Small intestine (tissue), 16 donors: ENCODE measurements at places on chromosomes 5 and 9. TPM values are rescaled to one million over a fixed set of nuclear protein-coding genes. Genes with fewer than 3 reads are reported as not detected.

GRCh38 chr9:34331196-34331595, 1.8 kb downstream of the NUDT2 start:
- H3K4me1 ChIP-seq, result peaks cover 1% of the 10 kb centered on the region
- H3K36me3 ChIP-seq, result no peaks in the 10 kb centered on the region
- no peak overlapping the region for H3K27ac ChIP-seq
- no peak for DNase-seq

DNA sequence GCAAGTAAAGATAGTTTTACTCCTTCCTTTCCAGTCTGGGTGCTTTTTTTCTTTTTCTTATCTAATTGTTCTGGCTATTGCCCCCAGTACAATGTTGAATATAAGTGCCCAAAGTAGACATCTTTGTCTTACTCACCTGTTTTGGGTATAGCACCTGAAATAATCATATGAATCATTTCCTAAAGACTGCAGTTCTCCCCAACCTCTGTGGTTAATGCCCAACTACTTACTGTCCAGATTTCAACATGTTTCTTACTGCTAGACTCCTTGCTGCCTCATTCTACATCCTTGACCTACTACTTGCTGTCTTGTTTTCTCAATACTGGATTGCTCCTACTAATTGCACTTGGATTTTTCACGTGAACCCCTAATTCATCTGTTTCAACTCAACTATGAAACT, 8.8 kb upstream of the HSDL2 start:
- no peak overlapping the region for H3K4me3 ChIP-seq
- no peak overlapping the region for H3K27ac ChIP-seq
- H3K36me3 ChIP-seq, result peaks cover 7% of the 10 kb centered on the region
- no peak for DNase-seq
- H3K27me3 ChIP-seq, result no peaks in the 10 kb centered on the region

LEAP2 gene
- 3.7 TPM for polyA plus RNA-seq

DNA sequence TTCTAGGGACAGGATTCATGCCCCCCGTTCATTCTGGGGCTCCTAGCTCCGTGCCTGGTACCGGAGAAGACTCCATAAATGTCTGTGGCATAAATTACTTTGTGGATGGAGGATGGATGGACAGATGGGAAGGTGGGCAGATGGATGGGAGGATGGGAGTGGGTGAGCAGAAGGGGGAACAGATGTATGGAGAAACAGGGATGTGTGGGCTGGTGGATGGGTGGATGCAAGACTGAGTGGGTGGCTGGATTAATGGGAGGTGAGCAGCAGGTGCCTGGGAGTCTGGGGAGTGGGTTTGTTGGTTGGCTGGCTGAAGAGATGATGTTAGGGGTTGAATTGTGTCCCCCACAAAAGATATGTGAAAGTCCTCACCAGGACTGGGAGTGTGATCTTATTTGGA, 43.5 kb downstream of the SARDH start:
- no peak for DNase-seq
- H3K36me3 ChIP-seq, result no peaks in the 10 kb centered on the region
- H3K27me3 ChIP-seq, result no peaks in the 10 kb centered on the region
- H3K4me1 ChIP-seq, result no peaks in the 10 kb centered on the region
- no peak overlapping the region for H3K4me3 ChIP-seq
- H3K27ac ChIP-seq, result no peak overlapping the region

- no peak overlapping the region for H3K27ac ChIP-seq
- no peaks in the 10 kb centered on the region for H3K27me3 ChIP-seq
- peaks cover 20% of the 10 kb centered on the region for H3K36me3 ChIP-seq
- H3K4me1 ChIP-seq, result no peaks in the 10 kb centered on the region
These were observed 391.2 kb downstream of the RAB3C start for GRCh38 chr5:58974083-58974482.

DNA sequence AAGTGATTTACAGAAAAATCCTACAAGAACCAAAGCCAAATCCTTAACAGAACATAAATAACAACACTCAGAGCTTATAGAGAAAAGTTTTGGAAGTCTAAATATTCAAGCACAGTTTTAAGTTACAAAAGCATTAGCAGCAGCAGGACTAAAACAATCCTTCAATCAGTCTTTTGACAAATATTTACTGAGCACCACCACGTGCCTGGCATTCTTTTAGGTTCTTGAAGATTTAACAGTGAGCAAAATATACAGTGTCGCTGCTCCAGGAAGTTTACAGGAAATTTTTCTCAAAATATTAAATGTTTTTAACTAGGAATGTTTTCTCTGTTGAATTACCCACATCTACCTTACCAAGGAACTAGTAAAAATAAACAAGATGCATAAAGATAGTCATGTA, 11.4 kb downstream of the EPB41L4A start:
- H3K4me3 ChIP-seq, result no peak overlapping the region
- H3K27me3 ChIP-seq, result peaks cover 5% of the 10 kb centered on the region
- H3K4me1 ChIP-seq, result no peaks in the 10 kb centered on the region
- no peak for DNase-seq

DNA sequence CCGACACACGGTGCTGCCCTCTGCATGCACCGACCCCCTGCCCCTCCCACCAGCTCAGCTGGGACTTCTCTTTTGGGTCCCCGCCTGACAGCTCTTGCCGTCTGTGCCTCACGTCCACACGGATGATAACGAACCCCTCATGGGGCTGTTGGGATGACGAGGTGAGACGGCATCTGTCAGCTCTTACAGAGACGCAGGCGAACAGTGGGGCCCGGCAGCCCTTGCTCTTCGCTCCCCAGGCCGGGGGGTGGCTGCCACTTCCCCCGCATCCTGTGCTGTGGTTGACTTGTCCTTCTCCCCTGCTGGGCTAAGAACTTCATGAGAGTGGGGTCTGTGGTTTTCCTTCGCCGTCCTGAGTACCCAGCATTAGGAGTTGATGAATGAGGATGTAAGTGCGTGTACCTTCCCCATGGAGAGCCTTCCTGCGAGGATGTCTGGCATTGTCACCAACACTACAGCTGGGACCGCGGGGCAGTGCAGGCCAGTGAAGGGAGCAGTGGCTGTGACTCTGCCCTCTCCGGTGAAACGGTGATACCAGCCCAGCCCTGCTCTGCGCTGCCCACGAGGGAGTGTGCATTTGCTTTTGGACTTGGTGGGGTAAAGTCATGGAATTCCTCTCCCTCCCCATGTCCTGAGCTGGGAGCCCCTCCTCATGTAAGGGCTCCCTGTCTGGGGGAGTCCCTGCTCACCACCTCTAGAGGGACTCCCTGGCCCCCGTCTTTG, 23.2 kb downstream of the HK3 start:
- no peak for DNase-seq
- H3K4me1 ChIP-seq, result no peaks in the 10 kb centered on the region
- H3K4me3 ChIP-seq, result no peak overlapping the region
- no peaks in the 10 kb centered on the region for H3K36me3 ChIP-seq
- no peak overlapping the region for H3K27ac ChIP-seq

DNA sequence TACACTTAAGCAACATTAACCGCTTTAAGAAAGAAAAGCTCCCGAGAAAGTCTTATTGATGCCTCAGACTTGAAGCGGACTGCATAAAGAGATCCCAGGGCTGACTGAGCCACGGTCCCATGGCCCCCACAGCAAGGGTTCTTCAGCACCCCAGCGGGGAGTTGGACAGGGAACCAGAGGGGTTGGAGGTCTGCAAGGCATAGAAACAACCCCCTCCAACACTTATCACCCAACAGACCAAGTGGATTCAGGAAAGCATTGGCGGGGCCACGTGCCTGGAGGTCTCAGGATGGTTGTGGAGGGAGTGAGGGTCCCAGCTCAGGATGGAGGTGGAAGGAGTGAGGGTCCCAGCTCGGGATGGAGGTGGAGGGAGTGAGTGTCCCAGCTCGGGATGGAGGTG, 143.7 kb upstream of the IRX2 start:
- no peaks in the 10 kb centered on the region for H3K36me3 ChIP-seq
- no peaks in the 10 kb centered on the region for H3K4me1 ChIP-seq
- H3K4me3 ChIP-seq, result no peak overlapping the region
- no peak for DNase-seq
- no peak overlapping the region for H3K27ac ChIP-seq

FAM114A2 gene
- polyA plus RNA-seq, result 7.2 TPM

DNA sequence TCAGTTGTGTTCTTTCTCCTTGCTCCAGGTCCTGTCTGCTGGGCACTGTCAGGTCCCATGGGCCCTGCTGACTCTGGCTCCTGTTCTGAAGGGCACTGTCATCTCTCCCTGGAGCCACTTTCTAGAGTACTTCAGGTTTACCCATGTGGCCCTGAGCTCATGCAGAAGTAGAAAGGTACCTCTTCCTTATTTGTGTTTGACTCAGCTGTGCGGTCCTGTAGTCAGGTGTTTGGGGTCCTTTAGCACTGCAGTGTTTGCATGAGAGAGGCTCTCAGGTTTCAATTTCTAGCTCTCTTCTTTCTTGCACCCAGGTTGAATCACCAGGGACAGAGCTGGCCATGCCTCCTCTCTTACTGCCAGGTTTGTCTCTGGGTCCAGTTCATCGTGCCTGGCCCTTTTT, 71.5 kb downstream of the HSPA4 start:
- no peaks in the 10 kb centered on the region for H3K4me1 ChIP-seq
- H3K36me3 ChIP-seq, result no peaks in the 10 kb centered on the region
- no peak for DNase-seq
- H3K27ac ChIP-seq, result no peak overlapping the region
- no peak overlapping the region for H3K4me3 ChIP-seq

DNA sequence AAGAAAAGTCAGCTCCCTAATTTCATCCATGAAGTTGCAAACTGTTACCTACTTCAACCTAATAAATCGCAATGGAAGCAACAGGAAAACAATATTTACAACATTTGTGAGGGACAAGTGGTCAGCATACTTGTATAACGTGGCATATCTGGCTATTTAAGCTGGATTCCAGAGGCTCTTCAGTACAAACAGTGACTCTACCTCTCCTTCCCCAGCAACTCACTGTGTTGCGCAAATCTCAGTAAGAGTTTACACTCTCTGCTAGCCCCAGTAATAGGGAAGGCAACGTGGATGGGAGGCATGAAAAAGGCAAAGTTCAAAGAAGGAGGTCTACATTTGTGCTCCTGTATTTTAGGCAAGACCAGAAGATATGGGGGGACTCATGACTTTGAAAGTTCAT, 18.9 kb upstream of the SEMA5A start:
- H3K27me3 ChIP-seq, result no peaks in the 10 kb centered on the region
- H3K4me1 ChIP-seq, result no peaks in the 10 kb centered on the region
- H3K4me3 ChIP-seq, result no peak overlapping the region
- DNase-seq, result no peak

- H3K27ac ChIP-seq, result no peak overlapping the region
- H3K27me3 ChIP-seq, result no peaks in the 10 kb centered on the region
- H3K36me3 ChIP-seq, result no peaks in the 10 kb centered on the region
- no peaks in the 10 kb centered on the region for H3K4me1 ChIP-seq
- DNase-seq, result no peak
These were observed 543.1 kb downstream of the TLE1 start for GRCh38 chr9:81146241-81146640.

ABHD17B gene
- polyA plus RNA-seq, result 28.0 TPM

KCNT1 gene
- polyA plus RNA-seq, result not detected

GRCh38 chr5:30523061-30523460, 670.4 kb upstream of the CDH6 start:
- H3K27me3 ChIP-seq, result no peaks in the 10 kb centered on the region
- no peak for DNase-seq
- no peaks in the 10 kb centered on the region for H3K36me3 ChIP-seq
- H3K4me1 ChIP-seq, result no peaks in the 10 kb centered on the region
- H3K4me3 ChIP-seq, result no peak overlapping the region

- H3K27me3 ChIP-seq, result no peaks in the 10 kb centered on the region
- H3K27ac ChIP-seq, result no peak overlapping the region
- no peak overlapping the region for H3K4me3 ChIP-seq
- H3K36me3 ChIP-seq, result no peaks in the 10 kb centered on the region
These were observed 399.4 kb upstream of the ITGA1 start for GRCh38 chr5:52388349-52388748.
